ENCODE measurements at places on chromosomes 2 and 18.

DNA sequence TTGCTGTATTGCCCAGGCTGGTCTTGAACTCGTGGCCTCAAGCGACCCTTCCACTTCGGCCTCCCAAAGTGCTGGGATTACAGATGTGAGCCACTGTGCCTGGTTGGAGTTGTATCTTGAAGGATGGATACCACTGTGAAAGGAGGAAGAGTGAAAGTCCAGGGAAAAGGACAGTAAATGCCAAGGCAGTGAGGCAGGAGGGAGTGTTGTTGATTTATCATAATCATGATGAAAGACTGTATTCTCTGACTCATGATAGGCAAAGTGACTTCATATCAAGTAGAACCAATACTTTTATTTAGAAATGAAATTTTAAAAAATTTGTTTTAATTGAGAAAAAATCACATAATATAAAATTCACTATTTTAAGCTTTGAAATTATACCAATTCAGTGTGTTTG, 162.3 kb downstream of the ARHGAP28 start:
- no peak for DNase-seq

- peak; percentile 34 for DNase-seq
Measured at GRCh38 chr2:191321861-191322662, 76.9 kb downstream of the MYO1B start.

DNA sequence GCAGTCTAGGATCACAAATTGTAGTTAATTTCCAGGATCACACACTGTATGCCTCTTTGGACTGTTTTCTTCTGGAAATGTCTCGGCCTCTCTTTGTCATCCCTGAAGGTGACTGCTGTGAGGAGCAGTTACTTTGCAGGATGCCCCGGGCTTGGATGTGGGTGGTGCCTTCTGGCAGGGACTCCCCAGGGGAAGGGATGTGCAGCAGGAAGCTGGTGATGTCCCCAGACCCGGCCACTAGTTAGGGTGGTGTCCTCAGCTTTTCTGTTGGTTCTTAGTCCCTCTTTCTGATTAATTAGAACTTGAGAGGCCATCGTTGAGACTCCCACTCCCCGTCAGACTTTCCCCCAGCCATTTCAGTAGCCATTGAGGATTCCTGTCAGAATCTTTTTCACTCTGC, 286.6 kb upstream of the HDAC4 start:
- no peak for DNase-seq

GRCh38 chr2:10848541-10848940, 36.0 kb upstream of the PDIA6 start:
- DNase-seq = no peak

- no peak for DNase-seq
Measured at GRCh38 chr2:195049372-195050031, 607.5 kb upstream of the SLC39A10 start.

DNA sequence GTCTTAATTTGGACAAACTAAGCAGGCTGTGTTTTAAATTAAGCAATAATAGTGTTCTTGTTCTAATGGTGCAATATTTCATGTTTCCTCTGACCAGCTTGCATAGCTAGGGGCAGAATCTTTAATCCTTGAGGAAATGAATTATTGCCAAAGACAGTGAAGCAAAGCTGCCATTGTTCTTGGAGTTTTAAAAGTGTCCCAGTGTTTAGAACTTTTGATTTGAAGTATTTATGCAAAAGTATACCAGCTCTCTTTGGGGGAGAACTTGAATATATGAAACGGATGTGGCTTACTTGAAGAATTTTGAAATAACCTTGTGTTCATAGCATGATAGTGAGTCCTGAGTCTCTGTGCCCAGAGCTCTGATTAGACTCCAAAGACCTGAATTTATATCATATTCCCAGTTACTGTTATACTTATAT, 33.4 kb downstream of the ITGA6 start:
- DNase-seq = no peak

GRCh38 chr2:71783215-71783614, 329.9 kb downstream of the DYSF start:
- no peak for DNase-seq

DNA sequence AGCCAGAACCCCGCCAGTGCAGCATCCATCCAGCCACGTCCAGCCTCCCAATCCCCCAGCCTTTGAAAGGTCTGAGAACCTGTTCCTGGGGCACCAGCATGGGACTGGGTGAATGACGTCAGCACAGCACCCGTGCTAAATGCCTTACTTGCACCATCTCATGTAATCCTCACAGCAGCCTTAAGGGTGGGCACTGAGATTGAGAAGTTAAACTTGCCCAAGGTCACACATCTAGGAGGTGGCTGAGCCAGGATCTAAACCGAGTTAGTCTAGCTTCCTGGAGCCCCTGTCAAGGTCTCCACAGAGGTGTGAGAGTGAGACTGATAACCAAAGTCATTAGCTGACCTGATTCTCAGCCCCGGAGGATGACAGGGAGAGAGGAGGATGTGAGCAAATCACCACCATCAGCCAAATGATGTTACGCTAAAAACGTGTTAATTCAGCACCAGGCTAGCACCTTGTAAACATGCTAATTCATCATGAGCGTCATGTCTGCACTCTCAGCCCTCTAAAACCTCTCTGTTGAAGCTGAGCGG, 4.6 kb downstream of the CD8A start:
- DNase-seq = peak; percentile 72

DNA sequence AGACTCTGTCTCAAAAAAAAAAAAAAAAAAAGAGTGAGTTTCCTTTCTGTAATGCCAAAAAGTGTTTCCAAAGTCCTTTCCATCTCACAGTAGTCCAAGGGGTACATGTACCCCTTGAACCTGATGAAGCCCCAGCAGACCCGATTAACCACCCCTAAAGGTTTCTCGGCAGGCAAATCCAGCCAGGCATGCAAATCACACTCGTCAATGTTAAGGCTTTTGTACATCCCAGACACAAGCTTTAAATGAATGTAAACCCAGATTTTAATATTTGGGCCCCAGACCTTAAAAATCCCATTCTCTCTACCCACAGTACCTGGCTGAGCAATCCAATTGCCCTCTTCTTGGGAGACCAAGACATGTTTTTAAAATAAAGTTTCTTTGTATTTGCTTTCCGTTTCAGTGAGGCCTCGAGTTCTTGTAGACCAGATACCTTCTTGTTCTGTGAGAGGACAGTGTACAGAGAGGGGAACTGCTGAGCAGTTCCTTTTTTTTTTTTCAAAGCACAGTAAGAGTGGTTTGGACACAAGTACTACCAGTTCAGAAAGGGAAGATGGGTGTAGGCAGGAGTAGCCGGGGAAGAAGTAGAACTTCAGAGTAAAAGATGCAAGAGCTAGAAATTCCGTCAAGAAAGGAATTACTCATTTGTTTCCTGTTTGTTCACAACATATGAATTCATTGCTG, at the start of gene NLRC4:
Gene NLRC4, minus strand, starts transcription at position 465 of the 684 bp plus-strand sequence. CDS start 8,111 bp downstream, outside the sequence.
- DNase-seq = no peak

DNA sequence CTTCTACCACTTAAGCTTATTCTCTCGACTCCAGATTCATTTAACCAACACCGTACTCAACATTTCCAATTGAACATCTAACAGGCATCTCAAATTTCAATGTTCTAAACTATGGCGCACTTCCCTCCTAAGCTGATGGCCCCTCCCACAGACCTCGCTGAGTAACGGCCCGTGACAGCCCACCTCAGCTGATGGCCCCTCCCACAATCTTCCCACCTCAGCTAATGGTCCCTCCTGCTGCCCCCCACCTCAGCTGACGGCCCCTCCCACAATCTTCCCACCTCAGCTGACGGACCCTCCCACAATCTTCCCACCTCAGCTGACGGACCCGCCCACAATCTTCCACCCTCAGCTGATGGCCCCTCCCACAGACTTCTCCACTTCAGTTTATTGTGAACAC, 57.1 kb upstream of the TSPYL6 start:
- no peak for DNase-seq

- no peak for DNase-seq
Measured at GRCh38 chr2:227466887-227467600, 4.9 kb upstream of the AGFG1 start.

DNA sequence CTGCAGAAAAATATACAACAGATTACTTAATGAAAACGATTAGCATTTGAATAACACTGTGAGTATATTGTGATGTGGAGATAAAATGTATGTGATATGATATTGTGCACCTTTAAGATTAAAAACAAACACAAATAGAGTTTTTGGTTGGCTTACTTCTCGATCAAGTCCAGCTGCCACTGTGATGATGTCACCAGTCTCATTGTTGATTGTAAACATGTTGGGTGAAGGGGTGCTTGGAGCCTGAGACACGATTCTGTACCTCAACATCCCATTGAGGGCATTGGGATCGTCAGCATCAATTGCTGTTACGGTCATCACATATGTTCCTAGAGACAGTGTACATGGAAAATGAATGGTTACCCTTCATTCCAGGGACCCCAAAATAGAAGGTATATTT, 174.1 kb downstream of the CDH2 start:
- DNase-seq = no peak

GRCh38 chr2:238905224-238905623, 57.3 kb downstream of the TWIST2 start:
- DNase-seq = no peak

Measured in CD4-positive, alpha-beta T cell treated with Interferon alpha-2 for 1 hour (primary cell).